CD4-positive, alpha-beta T cell treated with Interferon gamma for 1 hour (primary cell): ENCODE measurements at places on chromosomes 1 and 21.

GRCh38 chr1:171717062-171717718 lies 24.7 kb downstream of the VAMP4 start:
- no peak for DNase-seq

DNA sequence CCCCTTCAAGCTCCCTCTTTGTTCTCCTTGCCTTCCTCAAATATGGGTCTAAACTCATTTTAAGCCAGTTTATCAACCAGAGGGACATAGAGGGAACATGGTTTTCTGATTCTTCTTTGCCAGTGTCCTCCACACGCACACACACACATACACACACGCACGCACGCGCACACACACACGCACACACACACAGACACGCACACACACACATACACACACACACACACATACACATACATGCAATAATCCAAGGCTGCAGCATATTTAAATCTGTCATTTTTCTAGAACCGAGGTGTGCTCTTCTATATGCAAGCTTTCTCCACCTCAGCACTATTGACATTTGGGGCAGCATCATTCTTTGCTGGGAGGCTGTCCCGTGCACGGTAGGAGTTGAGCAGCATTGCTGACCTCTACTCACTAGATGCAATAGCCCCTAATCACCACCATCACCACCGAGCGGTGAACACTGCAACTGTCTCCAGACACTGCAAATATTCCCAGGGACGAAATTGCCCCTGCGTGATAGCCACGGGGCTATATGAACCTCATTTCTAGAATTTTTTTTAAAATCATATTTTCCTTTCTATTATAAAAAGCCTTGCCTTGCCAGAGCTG lies 8.0 kb downstream of the TNFRSF9 start:
- DNase-seq: no peak

GRCh38 chr1:244948416-244948815 lies 84.1 kb upstream of the HNRNPU start:
- DNase-seq: no peak

GRCh38 chr21:23131177-23131576 lies 2133.0 kb downstream of the NCAM2 start:
- no peak for DNase-seq

- peak; percentile 95 for DNase-seq
Observed at GRCh38 chr1:161069731-161070270, at the start of gene ARHGAP30. ARHGAP30 (minus strand) TSS chr1:161069891; CDS start chr1:161069624, 267 bp downstream.

GRCh38 chr1:228833911-228834688 lies 98.8 kb downstream of the RHOU start:
- no peak for DNase-seq

- no peak for DNase-seq
Observed at GRCh38 chr21:10463156-10463555, 58.2 kb upstream of the TPTE start.

DNA sequence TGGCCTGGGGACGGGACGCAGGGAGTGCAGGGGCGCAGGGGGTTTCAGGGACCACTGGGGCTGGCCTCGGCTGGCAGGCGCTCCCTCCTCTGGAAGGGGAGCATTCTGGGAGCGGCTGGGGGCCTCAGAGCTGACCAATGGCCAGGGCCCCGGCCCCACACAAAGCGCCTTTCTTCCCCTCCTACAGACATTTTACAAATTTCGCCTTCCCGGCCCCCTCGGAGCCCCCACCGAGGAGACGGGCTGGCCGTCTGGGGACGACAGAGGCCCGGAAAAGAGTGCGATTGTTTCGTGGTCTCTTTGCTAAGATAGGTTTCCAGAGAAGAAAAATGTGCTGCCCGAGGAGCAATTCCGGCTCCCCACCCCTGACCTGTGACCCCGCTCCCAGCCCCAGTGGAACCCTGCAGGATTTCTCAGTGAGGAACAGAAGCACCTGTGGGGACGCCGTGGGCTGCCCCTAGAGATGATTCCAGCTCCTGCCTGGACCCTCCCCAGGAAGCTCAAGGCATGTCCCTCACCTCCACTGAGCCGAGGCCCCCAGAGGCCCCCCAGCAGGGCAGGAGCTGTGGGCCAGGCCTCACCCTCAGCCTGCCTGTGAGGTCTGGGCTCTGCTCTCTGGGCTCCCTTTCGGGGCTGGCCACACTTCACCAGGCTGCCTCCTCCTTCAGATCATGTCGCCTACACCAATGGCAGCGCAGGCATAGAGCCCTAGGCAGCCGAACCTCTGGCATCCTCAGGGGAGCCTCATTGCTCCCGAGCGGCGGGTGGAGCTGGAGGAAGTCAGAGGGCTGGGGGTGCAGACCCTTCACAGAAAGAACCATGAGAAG lies 15.0 kb upstream of the PLEKHG5 start:
- DNase-seq: no peak

- DNase-seq: no peak
Observed at GRCh38 chr21:43834146-43834905, 30.7 kb upstream of the AGPAT3 start.

- no peak for DNase-seq
Observed at GRCh38 chr1:60134716-60135115, 61.1 kb upstream of the C1orf87 start.

GRCh38 chr1:39955547-39956539 lies 898 bp downstream of the MFSD2A start:
- DNase-seq: peak; percentile 11

GRCh38 chr1:9361630-9362260 lies 69.1 kb downstream of the SPSB1 start:
- no peak for DNase-seq

- no peak for DNase-seq
Observed at GRCh38 chr1:108158893-108159453, 41.2 kb downstream of the SLC25A24 start.

DNA sequence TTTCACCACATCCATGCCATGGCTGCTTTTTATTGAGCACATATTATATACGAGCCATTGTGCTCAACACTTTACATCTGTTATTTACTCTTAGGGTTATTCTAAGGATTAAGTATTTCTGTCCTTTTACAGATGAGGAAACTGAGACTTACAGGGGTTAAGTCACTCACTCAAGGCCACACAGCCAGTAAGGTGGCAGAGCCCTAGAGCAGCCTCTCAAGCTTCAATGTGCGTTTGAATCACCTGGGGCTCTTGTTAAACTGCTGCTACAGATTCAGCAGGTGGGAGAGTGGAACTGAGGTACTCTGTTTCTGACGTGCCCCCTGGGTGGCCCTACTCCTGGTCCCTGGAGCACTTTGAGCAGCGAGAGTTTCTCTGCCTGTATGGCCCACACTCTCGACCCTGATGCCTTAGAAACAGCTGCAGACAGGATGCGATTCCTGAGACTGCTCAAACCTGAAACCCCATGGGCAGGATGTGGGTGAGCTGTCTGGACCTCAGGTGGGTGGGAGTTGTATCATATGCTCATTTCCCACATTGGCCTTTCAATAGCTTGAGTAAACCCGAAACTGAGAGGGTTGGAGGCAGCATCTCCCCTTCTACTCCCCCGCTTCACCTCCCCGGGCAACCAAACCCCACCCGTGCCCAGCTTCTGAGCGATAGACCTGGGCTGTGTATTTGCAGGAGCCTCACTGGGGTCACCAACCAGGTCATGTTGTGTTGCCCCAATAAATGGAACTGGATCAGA lies 59.3 kb downstream of the MAN1C1 start:
- peak; percentile 54 for DNase-seq

DNA sequence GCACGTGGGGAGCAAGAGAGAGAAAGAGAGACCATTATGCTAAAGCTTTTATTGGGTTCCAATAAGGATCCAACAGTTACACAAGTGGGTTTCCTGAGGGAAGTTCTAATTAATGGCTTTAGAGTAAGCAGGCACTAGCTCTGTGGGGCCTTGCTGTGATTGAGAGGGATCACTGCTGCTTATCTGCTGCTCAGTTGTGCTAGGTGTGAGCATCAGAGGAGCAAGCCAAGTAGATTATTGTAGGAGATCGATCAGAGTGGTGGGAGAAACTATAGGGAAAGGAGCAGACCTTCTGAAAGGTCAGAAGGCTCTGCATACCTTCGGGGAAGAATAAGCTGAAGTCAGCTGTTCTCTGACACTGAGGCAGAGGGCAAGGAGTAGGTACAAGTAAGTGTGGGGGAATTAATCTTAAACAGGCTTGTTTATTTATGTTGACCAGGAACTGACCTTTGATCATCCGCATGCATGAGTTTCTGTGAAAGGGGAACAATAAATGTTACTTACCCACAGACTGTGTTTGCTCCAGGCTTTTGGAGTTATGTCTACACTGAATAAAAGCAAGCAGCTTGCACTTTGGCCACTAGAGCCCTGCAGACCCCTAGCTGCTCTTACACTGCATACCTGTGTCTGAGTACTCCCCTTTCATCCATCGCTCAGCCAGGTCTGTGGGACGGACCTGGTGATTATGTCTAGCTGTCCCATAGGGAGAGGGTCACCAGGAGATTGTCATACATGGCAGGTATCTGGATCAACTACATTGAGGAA lies 89.7 kb downstream of the TNNI3K start:
- no peak for DNase-seq

DNA sequence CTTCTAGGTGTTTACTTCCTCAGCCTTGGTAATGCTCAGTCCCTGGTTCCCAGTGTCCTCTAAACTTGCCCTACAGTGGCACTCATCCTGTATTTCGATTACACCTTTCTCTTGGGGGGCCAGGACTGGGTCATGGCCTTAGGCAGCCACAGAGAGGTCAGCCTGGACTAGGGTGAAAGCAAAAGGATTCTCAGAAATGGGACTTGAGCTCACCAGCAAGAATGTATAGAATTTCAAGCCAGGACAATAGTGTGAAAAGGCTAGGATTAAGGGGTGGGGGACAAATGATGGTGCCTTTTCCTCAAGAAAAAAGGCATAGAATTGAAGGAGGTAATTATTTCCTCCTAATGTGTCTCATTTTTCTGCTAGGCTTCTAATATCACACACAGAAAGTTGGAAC lies 166.8 kb upstream of the RUNX1 start:
- no peak for DNase-seq

- no peak for DNase-seq
Observed at GRCh38 chr1:13749543-13750341, 49.8 kb downstream of the PRDM2 start.

- DNase-seq: peak; percentile 0
Observed at GRCh38 chr1:227896710-227897655, 50.7 kb downstream of the WNT9A start.

GRCh38 chr1:217134857-217135568 lies 411.8 kb upstream of the ESRRG start:
- DNase-seq: no peak

DNA sequence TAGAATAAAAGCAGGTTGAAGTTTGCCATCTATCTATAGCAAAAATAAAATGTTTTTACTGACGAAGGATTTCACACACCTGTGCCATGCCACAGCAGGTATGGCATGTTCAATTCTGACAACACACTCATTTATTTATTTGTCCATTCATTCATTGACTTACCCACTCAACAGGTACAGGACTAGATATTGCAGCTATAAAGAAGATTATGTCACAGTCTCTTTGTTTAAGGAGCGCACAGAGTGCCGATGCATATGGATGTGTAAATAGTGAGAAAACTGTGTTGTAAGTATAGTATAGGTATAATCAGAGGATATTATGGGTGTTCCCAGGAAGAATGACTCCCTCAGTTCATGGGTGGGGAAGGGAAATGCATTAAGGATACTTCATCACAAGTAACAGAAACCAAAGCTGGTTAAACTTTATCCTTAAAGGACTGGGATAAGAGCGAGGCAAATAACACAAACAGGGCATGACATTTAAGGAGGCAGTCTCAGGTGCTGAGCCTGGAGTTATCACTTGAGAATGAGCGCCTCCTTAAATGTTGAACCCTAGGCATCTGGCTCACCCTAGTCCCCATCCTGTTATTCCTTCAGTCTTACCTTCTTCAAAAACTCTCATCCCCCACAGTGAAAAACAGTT lies 7.9 kb upstream of the ZRANB2 start:
- no peak for DNase-seq

GRCh38 chr1:28338897-28339296 lies 10.1 kb downstream of the MED18 start:
- no peak for DNase-seq

GRCh38 chr1:202144402-202145067 lies at the start of gene ARL8A:
ARL8A (minus strand) TSS chr1:202144737; CDS start chr1:202144572, 165 bp downstream.
- peak; percentile 67 for DNase-seq

DNA sequence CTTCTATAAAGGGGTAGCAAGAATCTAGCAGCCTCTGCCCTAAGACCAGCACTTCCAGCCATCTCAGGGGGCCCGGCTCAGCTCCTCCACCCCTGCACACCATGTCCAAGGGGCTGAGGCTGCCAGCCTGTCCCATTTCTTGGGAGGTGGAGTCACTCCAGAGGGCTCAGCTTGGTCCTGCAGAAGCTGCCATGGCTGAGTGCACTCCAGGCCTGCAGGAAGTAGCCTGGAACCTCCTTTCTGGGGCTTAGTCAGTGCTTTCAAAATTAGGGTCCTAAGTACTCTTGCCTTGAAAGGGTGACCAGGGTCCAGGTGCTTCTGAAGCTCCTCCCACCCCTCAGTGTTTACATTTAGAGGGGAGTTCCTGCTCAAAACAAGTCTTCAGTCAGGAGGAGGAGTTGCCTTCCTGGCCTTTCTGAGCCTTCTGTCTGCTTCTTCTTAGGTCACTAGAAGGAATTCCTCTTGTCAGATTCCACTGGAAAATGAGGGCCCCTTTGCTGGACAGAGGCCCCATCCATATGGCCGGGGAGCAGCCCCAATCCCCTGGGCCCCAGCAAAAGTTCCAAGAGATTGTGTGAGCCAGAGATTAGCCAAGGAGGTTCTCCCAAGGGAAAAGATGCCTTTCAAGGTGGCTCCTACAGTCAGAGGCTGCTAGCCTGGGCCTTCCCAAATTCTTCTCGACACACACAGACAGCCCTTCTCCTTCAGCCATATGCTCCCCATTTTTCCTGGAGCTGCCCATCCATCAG lies 128.1 kb upstream of the VAMP3 start:
- no peak for DNase-seq

GRCh38 chr1:8334106-8334851 lies 16.4 kb downstream of the SLC45A1 start:
- no peak for DNase-seq
